ENCODE measurements at places on chromosomes 5 and 9.

DNA sequence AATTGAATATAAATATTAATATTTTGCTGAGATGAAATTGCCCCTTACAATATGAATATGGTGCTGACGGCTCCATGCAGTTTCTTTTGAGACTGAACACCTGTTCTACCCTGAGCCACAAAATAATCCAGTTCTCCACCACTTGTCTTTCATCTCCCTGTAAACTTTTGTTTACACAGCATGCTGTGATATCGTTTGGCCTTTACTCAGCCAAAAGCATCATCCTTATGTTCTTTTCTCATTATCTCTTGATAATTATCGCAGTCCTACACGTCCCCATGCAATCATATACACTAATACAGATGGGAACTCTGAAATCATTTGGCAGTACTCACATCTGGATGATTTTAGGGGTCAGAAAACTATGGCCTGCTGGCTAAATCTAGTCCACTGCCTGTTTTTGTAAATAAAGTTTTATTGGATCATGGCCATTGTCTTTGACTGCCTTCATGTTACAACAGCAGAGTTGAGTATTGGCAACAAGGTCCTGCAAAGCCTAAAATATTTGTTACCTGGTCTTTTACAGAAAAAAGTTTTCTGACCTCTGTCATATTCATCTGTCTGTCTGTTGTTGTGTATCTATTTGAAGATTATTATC is 53.3 kb downstream of the AOPEP start:
- DNase-seq = no peak

DNA sequence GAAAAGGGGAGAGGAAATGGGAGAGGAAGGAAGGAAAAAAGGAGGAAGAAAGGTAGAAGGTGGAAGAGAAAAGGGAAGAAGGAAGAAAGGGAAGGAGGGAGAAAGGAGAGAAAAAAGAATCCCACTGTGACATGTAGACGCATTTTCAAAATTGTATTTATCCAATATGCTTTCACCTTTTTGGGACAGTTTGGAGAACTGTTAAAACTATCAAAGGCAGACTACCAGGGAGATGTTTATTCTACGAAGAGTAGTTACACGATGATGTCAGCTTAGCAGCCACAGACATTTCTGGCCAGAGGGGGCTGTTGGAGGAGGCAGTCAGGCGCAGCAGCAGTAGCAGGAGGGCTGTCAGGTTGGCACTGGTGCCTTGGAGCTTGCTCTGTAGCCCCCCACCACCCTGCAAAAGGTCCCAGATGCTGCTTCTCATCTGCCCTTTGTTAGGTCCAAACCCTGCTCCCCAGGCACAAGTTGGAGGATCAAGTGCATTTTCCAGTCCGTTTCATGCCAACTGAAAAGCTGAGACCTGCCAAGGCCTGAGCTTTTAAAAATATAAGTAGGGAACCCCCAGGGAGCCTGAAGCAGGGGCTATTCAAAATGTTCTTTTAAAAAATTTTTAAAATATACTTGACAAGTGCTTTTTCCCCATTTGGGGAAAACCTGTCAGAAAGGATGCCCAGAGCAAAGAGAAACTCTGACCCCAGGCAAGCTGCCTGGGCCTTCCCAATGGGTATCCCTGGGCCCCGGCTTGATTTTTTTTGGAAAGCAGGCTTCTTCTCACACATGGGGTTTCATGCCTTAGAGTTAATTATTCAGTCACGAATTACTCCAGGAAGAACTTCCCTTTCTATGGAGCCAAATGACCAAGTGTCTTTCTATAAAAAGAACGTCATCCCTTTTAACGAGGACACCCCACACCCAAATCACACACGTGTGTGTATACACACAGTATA is 203.3 kb downstream of the SLIT3 start:
- DNase-seq = no peak

GRCh38 chr5:138457531-138458275 is 7.6 kb upstream of the EGR1 start:
- DNase-seq = no peak

GRCh38 chr9:128257086-128257825 is 18.6 kb downstream of the GOLGA2 start:
- DNase-seq = no peak

- DNase-seq = no peak
Measured at GRCh38 chr5:61563401-61563800, 231.3 kb downstream of the ZSWIM6 start.

- no peak for DNase-seq
Measured at GRCh38 chr5:65246741-65247140, 235.0 kb downstream of the ADAMTS6 start.

DNA sequence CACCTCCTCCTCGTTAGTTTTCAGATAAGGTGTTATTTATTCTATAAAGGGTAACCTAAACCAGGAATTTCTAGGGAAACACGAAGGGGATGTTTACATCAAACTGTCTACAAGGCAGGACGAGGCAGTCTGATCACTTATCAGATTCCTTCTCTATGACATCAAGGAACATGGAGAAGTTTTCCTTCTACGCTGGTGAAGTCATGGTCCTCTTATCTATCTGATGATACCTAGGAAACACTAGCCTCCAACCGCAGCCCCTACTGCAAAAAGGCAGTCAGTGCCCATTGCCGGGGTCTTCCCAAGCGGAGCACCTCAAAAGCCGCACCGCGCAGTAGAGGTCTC is 1.5 kb downstream of the MPDZ start:
- no peak for DNase-seq

GRCh38 chr9:121289772-121290370 is 21.9 kb downstream of the GSN start:
- DNase-seq = no peak

DNA sequence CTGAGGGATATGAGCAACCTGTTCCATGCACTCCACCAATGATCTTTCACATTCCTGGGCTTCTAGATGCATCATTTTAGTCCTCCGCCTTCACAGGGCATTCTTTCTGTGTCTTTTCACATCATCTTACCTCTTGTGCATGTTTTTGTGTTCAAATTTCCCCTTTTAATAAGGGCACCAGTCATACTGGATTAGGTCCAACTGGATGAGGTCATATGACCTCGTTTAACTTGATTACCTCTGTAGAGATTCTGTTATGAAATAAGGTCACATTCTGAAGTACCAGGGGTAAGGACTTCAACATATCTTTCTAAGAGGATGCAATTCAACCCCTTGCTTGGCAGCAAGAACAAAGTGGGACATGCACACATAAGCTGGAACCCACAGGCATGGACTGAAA is 335.3 kb upstream of the TLE4 start:
- no peak for DNase-seq

- no peak for DNase-seq
Measured at GRCh38 chr9:121199921-121200320, 1.7 kb downstream of the RAB14 start.

- DNase-seq = no peak
Measured at GRCh38 chr5:107578051-107578635, 92.6 kb downstream of the EFNA5 start.

DNA sequence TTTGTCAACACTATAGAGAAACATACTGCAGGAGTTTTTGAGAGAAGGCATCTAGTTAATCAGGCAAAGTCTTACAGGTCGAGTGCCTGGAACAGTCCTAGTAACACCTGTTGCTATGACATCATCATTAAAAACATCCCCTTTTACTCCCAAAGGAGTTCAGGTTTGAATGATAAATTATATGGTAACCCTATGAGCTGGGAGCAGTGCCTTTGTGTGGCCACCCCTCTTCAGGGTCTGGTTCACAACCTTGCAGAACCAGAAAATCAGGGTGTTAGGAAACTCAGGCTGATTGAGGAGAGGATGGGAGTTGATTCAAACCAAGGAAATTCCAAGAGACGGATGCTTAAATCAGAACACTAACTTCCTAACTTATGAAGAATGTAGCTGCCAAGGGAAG is 179.1 kb upstream of the RASEF start:
- DNase-seq = no peak

DNA sequence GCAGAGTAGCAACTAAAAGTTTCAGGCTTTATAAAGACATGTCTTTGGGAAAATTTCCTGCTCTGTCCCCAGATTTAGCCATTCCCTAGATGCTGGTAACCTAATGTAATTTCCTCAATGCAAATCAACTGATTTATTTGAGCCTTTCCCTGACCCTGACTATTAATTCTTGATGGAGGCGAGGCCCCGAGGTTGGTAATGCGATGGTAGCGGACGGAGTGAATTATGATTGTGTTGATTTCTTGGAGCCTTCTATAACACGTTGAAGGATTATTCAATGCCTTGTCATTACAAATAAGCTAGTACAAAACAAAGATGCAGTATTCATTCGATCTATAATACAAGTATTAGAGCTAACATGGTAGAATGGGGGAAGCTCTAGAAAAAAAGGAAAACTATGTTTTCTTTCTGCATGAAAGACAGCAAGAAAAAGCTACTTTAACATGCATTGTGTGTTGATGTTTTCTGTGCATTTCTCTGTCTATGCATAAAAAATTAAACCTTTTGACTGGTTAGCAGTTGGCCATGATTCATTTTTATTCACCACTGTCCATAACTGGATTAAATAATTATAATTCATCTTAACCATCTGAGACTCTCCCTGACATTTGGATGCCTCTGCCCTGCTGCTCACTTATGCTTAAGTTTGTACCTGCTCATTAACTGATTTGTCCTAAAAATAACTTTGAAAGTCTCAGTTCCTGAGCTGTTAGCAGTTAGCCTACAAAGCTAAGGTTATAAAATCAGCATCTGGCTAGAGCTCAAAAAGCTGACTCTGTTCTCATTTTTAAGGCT is 490.2 kb upstream of the NUDT12 start:
- DNase-seq = no peak

DNA sequence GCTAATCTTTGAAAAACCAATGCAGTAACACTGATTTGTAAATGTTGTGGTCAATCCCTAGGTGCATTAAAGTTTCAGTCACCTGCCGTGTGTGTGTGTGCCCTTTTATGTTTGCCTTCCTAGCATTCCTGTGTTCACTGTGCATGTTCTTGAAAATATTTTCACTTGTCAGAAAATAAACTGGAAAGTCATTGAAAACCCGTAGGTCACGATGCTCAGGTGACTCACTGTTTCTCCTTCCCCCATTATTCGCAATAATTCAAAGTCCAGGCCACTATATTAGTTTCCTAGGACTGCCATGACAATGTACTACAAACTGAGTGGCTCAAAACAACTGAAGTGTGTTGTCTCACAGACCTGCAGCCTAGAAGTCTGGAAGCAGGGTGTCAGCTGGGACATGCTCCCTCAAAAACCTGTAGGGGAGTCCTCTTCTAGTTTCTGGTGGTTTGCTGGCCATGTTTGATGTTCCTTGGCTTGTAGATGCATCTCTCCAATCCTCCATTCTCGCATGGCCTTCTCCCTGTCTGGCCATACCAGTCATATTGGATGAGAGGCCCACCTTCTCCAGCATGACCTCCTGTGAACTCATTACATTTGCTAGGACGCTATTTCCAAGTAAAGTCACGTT is 29.3 kb downstream of the MARVELD2 start:
- DNase-seq = no peak

GRCh38 chr5:78647838-78648358 is 674 bp downstream of the LHFPL2 start:
- DNase-seq = no peak

DNA sequence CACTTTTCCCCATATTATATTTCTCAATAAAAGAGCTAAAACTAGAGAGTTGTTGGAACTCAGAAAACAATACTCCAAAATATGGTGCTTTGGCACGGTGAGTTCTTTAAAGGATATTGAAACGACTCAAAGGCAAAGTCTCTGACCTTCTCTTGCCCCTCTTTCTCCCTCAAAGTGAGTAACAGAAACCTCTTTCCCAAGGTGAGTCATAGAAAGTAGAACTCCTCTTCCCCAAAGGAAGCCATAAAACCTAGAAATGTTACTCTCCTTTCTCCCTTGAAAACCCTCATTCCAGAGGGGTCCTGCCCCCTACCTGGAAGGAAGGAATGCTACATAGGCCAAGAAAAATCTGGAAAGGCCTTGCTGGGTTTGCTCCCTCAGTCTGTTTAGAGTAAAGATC is 47.5 kb downstream of the RAPGEF6 start:
- DNase-seq = no peak

DNA sequence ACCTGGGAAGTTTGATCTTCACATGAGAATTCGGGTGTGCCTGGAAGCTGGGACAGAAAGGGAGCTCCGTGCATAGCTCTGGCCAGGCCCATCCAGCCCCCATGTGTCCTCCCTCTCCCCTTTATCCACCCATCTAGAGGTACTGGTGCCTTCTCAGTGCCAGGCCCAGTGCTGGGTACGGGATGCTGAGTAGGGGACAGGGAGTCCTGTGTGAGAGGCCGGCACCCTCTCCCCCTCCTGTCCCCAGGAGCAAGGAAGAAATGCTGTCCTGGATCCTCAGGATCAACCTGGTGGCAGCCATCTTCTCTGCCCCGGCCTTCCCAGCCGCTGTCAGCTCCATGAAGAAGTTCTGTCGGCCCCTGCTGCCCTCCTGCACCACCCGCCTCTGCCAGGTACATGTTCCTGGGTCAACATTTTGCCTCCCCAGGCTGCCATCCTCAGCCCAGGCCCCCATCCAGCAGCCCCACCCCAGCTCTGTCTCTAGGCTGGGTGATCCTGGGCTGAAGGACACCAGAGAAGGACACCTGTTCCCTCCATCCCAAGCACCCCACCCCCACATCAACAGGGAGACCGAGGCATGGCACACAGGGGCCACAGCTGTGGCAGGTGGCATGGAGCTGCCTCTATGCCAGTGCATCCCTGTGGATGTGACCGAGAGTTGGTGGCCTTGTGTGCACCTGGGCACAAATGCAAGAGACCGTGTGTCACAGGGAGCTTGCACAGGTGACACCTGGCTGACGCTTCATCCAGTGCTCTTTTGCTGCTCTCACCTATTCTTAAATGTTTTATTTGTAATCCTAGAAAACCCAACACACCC is 43.0 kb downstream of the PSD2 start:
- no peak for DNase-seq

DNA sequence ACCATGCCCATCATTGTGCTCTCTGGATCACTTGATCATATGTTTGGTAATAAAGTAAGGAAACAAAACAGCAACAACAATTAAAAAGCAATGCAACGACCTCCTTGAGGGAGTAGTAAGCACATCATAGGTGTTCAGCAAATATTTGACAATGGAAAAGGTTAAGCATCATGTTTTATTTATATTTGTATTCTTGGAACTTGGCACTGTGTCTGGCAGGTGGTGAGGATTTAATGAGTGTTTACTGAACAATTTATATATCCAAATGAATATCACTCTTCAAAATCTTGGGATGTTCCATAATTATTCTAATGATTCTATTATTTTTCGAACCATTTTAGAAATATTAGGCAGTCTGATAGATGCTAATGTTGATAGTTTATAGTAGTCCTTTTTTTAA is 6.2 kb downstream of the PIP5K1B start:
- no peak for DNase-seq
